NCI-H1092 treated with DMSO at 0.1 percent for 48 hours (cell line): ENCODE measurements at places on chromosomes 6 and 20.
A peak's percentile ranks its signal among the peaks of the same experiment; 100 is the strongest.

DNA sequence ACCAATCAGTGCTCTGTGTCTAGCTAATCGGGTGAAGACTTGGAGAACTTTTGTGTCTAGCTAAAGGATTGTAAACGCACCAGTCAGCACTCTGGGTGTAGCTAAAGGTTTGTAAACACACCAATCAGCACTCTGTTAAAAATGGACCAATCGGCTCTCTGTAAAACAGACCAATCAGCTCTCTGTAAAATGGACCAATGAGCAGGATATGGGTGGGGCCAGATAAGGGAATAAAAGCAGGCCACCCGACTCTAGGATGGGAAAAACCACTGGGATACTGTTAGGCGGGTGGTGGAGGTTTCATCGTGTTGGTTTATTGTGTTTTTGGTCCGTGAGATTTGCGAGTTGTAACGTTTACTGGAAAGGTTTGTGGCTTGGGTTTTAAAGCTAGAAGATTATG is 25.5 kb upstream of the GFOD1 start:
- DNase-seq = no peak

- no peak for DNase-seq
Observed at GRCh38 chr6:130708338-130708737, 118.9 kb upstream of the SMLR1 start.

DNA sequence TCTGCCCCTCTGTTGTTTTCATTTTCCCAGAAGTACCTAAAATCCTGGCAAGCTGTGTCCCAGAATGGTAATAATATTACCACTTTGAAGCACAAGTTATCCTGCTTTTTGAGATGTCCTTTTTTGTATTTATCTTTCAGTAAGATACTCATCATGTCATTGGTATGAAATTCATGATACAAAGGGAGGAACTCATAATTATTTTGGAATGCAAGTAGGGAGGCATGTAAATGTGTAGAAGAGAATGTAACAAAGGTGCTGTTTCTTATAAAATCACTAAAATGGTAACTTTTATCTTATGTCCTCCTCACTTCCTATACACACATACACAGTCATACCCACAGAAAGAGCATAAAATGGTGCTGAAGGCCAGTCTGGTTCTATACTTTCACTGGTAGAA is 109.9 kb downstream of the CD2AP start:
- no peak for DNase-seq

- DNase-seq = no peak
Observed at GRCh38 chr6:104134876-104135275, 724.8 kb downstream of the HACE1 start.

- peak; percentile 41 for DNase-seq
Observed at GRCh38 chr6:49915035-49915434, 48.7 kb upstream of the CRISP1 start.

DNA sequence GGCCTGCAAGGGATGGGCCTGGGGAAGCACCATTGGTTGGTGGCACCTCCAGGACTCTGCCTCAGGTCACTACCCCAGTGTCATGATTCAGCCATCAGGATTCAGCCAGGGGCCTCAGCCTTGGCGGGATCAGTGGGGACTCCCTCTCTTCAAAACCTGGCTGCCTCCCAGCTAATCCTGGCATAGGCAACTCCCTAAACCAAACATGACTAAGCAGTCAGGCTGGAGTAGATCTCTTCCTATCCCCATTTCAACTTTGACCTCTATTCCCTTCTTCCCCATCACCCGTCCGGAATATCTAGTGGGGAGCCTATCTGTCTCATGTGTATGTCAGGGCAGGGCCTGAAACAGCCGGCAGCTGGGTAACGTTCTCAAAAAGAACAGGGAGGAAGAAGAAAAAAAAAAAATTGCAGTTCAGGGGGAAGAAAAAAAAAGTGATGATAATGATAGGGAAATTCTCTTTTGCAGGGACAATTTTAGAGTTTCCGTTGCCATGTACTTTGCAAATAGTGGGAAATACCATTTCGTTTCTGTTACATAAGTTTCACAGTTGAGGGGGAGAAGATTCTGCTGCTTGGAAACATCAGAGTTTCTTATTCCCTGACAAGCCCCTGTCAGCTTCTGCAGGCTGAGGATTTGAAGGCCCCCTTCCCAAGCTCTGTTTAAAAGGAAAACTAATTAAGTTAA is 4.1 kb upstream of the PREX1 start:
- no peak for DNase-seq

GRCh38 chr6:132388291-132388690 is 13.0 kb downstream of the MOXD1 start:
- no peak for DNase-seq

GRCh38 chr6:133788556-133788955 is 100.4 kb upstream of the TCF21 start:
- no peak for DNase-seq

- DNase-seq = no peak
Observed at GRCh38 chr6:152355166-152355565, 282.0 kb downstream of the SYNE1 start.

- no peak for DNase-seq
Observed at GRCh38 chr20:17912916-17913315, 55.7 kb downstream of the SNX5 start.

DNA sequence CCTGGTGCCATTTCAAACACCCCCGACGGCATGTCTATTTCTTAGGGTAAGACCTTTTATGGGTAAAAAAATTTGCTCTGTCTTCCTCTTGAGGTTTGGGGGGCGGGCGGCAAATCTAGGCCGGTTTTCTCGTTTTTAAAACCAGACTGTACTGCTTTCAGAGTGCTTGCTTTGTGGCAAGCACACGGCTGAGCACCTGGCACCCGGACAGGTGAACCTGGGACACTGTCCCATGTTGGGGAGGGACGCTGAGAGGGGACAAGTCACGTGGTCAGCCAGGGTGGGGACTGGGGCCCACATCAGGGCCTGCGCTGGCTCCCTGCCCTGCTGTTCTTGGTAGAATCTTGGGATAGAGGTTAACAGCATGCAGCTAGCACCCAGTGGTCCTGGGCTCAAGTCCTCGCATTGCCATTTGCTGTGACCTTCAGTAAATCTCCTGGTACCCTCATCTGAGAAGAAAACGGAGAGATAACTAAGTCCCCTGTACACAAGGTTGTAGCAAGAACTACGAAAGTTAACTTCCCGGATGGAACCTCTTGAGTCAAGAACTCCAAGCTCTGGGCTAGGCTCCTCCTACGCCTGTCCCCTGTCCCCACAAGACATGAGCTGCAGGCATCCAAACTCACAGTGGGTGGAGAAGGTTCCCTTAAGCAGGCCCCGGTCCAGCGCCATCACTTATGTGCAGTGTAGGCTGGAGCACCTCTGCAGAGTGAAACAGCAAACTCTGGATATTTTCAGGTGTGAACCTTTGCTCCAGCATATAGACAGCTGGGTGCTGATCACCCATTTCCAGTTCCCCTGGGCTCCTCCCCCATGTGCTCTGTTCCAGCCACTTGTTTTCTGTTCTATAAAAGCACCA is 41.7 kb downstream of the PMEPA1 start:
- no peak for DNase-seq

- DNase-seq = no peak
Observed at GRCh38 chr20:50675671-50676376, 15.5 kb downstream of the RIPOR3 start.

GRCh38 chr20:43914311-43915210 is at the start of gene TOX2:
Gene TOX2 (plus strand): TSS chr20:43914852. CDS start chr20:43914892, 40 bp downstream.
- DNase-seq = peak; percentile 15

GRCh38 chr6:26309731-26310142 is 55.3 kb upstream of the BTN3A2 start:
- DNase-seq = no peak

DNA sequence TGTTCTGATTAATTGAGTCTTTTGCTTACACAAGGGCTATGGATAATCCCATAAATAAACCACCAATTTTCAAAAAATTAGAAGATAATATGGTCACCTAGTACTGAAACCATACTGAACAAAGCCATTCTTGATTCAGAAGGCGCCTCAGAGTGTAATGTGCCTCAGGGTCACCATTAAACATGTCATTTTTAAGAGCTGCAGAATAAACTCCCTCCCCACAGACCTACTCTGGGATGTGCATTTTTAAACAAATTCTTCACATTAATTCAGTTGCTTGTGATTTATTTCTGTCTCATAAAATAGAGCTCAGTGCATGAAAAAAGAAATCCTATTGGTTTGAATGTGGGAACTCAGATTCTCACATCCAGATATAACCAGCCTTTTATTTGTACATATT is 202.1 kb upstream of the HEY2 start:
- no peak for DNase-seq

DNA sequence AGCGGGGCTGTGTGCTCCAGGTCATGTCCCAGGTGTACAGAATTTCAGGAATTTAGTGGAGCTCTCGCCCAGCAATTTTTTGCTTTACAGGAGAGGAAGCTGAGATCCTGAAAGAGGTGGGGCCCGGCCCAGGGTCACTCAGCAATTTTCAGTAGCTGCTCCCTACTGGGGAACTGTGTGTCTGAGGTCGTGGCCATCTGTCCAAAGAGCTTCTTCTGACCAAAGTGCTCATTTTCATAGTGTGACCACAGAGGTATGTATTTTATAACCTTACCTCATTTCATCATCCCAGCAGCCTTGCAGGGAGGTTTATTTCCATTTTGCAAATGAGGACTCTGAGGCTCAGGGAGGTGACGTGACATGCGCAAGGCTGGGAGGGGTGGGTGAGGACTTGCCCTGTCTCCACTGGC is 46.3 kb downstream of the FAM209B start:
- DNase-seq = no peak

DNA sequence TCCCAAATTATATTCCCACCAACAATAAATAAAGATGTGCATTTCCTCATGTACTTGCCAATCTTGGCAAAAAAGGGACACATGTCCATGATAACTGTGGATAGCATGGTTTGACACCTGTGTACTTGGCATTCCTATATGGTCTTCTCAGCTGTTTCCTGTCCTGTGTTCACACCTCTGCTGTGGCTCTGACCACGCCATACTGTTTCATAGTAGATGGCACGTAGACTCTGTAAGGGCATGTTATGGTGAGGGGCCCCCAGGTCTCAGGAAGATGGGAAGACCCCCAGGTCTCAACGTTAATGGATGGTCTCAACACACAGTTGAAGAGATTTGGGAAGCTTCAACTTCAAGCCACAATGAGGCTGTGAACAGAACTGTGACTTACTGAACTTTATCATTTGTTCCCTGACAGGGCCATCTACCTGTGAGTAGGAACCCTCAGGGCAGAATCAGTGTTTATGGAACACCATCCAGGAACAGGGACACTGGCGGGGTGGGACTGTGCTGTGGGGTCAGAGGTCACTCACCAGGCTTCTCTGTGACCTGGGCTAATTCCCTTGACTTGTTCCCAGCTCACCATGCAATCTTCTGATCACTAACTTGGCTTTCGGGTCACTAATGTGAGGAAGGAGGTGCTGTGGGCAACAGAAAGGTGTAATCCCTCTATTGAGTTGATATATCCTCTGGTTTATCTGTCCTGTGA is 11.8 kb downstream of the ZBTB24 start:
- no peak for DNase-seq

DNA sequence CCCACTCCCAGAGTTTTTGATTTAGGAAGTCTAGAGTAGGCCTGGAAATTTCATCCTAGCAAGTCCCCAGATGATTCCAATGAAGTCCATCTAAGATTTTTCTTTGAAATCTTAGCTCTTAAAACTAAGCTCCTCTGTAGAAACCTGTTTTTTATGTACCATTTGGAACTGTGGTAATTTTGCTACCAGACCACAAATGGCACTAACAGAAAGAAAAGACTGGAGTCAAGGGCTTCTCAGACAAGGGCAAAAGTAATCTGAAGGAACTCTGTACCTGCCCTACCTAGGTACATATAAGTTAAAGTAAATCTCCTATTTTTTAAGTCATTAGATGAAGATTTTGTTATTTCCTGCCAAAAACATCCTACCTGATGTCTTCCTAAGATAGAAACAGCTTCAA is 155.0 kb upstream of the HTR1E start:
- DNase-seq = no peak

DNA sequence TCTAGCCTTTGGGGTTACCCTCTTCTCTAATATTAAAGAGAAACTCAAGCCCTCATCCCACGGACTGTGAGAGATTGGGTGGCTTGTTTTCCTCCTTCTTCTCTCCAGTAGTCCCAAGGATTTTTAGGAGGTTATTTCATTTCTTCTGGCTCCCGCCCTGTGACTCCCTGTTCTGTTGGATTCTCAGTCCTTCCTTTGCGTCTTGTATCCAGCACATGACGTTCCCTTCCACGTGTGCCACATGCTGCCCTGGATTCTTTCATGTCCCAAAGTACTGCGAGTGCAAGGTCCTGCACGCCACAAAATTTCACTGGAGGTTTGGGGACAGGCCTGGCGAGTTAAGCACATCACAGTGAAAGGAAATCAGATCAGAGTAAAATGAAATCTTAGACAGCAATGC is 213.4 kb downstream of the PACRG start:
- no peak for DNase-seq

- no peak for DNase-seq
Observed at GRCh38 chr6:45663251-45664221, 285.8 kb upstream of the SUPT3H start.

- DNase-seq = no peak
Observed at GRCh38 chr6:8074213-8074612, 10.0 kb upstream of the BLOC1S5 start.

- no peak for DNase-seq
Observed at GRCh38 chr6:148151896-148152643, 190.6 kb upstream of the SASH1 start.

DNA sequence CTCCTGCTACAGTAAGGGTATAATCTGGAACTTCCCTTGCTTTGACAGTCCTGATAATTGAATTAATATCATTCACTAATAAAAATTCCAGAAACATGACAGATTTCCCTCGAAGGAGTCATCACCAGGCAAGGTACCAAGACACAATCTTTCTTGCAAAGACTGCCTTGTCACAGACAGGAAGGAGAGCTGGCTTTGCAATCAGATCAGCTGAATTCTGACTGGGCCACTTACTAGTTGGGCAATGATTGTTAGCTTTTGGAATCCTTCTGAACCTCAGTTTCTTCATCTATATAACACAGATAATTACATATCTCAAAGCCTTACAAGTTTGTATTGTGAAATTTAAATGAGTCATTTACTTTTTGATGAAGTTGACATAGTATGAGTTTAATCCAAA is 344.2 kb downstream of the RFPL4B start:
- DNase-seq = no peak

- DNase-seq = no peak
Observed at GRCh38 chr6:34350137-34350933, 42.1 kb downstream of the NUDT3 start.

- DNase-seq = no peak
Observed at GRCh38 chr20:46987001-46987400, 92.4 kb downstream of the EYA2 start.

- no peak for DNase-seq
Observed at GRCh38 chr6:136657666-136658065, 107.4 kb upstream of the MAP7 start.

DNA sequence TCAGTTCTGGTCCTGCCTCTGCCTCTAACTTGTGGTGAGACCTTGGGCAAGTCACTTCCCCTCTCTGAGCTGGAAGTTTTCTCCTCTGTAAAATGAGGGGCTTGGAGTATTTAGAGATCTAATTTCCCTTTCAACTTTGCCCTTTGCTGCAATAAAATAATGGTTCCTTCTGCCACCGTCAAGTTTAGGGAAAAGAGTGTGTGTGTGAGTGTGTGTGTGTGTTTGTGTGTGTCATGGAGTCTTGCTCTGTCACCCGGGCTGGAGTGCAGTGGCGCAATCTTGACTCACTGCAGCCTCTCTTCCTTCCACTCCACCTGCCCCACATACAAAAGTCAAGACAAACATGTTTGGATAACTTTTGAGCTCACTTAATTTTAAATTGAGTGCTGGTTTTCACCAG is 39.2 kb upstream of the PIM1 start:
- no peak for DNase-seq

GRCh38 chr6:100803264-100804045 is 77.7 kb downstream of the ASCC3 start:
- no peak for DNase-seq

- no peak for DNase-seq
Observed at GRCh38 chr6:163151212-163151611, 263.3 kb upstream of the QKI start.

- DNase-seq = no peak
Observed at GRCh38 chr6:1786455-1787453, 177.0 kb downstream of the FOXC1 start.
